ENCODE measurements at places on chromosomes 3 and 15.
A peak's percentile ranks its signal among the peaks of the same experiment; 100 is the strongest.

DNA sequence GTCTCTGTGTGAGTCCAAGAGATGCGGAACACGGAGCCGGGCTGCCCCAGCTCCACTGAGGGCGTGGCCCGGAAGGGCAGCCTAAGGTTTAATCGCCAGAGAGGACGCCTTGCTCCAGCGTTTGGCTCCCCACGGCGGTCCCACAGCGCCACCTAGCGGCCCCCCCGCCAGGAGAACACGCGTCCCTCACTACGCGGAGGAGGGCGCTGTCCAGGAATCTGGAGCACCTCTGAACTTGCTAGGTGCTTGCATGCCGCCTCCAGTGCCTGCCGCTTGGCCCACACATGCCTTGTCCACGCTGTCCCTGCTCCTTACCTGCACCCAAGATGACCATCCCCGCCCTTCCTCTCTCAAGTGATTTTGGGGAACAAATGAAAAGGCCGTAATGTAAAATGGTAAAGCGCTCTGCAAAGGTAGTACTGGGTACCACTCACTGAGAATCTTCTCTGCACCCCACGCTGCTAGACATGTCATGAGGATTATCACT lies 14.4 kb upstream of the MRPS22 start:
- peak; percentile 72 for DNase-seq

DNA sequence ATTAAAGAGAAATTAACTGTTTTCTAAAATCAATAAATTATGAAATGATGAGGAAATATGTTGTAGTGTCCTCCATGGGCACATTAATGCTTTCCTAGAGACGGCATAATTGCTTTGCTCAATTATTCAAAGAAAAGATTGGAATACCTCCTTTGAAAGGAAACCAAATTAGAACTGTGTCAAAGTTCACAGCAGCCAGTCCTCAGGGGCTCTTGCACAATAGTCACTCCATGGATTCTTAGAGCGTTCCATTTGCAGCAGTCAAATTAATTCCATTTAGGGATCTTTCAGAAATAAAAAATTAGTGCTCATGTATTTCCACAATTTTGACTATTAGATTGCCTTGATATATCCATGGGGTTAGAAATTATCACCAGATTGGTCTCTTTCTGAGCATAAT lies 841.6 kb upstream of the DPPA4 start:
- no peak for DNase-seq

GRCh38 chr3:1088503-1088902 lies 4.3 kb upstream of the CNTN6 start:
- no peak for DNase-seq

DNA sequence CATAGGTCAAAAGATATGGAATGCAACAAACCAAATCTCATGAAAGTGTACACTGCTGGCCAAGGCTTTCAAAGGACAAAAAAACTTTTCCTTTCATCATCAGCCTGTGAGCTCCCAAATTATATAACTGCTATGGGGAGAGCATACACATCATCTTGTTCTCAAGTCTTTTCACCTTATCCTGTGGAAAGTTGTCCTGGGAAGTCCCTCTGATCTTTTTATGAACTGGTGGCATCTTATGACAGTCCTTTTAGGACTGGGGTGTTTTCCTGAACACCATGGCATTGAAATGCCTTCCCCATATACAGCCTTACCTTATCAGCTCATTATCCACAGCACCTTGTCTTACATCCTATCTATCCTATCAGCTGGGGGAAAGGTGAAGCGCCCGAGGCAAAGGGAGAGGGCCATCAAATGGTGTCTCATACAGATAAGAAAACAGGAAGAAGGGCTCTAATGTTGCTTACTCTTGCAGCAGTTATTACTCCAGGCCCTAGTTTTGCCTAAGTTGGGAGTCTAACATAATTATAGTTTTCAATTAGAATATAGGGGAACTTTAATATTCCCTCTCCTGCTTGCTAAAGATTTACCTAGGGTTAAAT lies 61.5 kb upstream of the GOLIM4 start:
- DNase-seq = no peak

GRCh38 chr3:192685801-192686200 lies 41.5 kb downstream of the FGF12 start:
- no peak for DNase-seq

- no peak for DNase-seq
These were observed 65.0 kb downstream of the SMARCC1 start for GRCh38 chr3:47716656-47717055.

DNA sequence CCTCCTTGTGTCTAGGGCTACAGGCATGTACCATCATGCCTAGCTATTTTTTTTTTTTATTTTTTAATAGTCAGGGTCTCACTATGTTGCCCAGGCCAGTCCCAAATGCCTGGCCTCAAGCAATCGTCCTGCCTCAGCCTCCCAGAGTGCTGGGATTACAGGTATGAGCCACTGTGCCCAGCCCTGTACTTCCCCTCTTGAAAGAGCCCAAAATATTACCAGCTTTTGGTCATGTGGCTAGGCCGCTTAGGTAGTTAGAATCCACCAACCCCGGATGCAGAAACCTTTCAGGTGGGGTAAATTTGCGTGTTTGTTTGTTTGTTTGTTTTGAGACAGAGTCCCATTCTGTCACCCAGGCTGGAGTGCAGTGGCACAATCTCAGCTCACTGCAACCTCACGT lies 132.8 kb upstream of the C2CD4B start:
- DNase-seq = no peak

- no peak for DNase-seq
These were observed 62.8 kb upstream of the UTS2B start for GRCh38 chr3:191393146-191393545.

- DNase-seq = no peak
These were observed 6.7 kb downstream of the BCL2L10 start for GRCh38 chr15:52105846-52106245.

- DNase-seq = no peak
These were observed 15.5 kb upstream of the LRRN1 start for GRCh38 chr3:3783696-3784095.

DNA sequence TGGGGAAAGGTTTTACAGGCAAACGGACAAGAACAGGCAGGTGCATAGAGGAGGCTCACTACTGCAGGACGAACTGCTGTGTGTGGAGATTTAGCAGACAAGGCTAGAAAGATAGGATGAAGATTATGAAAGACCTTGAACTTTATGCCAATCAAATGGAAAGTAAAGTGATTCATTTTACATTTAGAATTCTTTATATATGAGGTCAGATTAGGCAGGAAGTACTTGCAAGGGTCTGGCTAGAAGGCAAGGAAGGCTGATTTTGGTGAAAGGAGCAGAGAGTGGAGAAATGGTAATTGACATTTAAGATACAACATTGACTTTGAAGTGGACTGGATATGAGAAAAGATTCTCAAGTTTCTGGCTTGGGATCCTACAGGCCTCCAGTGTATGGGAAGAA lies 33.6 kb downstream of the PLSCR4 start:
- DNase-seq = peak; percentile 29

- DNase-seq = no peak
These were observed 27.4 kb downstream of the RPLP1 start for GRCh38 chr15:69479971-69480370.

GRCh38 chr3:184156522-184156955 lies 1.4 kb downstream of the DVL3 start:
- peak; percentile 72 for DNase-seq

DNA sequence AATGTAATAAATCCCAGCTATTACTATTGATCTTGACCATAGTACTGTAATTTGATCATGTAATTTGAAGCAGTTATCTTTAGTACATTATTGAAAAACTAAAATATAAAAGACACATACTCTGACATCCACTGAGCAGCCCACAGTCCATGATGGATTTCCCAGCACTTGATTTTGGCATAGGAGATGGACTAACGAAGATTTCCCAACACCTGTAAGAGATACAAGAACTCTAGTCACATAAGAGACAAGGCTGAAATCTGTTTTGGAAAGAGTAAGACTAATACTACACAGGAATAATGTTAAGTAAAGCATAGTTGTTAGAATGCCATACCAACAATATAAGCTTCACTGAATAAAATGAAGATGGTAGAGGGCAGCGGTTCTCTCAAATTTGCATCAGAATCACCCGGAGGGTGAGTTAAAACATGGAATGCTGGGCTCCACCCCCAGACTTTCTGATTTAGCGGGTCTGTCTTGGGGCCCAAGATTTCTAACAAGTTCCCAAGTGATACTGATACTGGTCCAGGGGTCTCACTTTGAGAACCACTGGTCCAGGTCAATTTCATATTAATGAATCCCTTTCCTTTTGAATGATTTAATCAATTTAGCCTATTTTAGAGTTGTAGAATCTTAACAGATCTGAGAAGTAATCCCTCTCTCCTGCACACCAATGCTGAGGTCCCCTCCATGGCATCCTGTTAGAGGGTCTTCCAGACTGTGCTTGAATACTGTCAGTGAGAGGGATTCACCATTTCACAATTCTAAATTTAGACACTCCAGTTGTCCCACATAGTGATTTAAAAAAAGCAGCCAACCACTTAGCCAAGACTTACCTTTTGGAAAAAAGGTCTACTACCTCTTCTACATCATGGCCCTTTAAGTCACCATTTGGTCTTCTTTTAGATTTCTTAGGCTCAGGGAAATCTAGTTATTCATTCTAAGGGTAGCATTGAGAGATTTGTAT lies 11.5 kb downstream of the RABL3 start:
- no peak for DNase-seq

- peak; percentile 73 for DNase-seq
These were observed 52.2 kb downstream of the FBLN2 start for GRCh38 chr3:13600950-13601691.

- DNase-seq = no peak
These were observed 154.5 kb upstream of the SUCLG2 start for GRCh38 chr3:67808906-67809305.

DNA sequence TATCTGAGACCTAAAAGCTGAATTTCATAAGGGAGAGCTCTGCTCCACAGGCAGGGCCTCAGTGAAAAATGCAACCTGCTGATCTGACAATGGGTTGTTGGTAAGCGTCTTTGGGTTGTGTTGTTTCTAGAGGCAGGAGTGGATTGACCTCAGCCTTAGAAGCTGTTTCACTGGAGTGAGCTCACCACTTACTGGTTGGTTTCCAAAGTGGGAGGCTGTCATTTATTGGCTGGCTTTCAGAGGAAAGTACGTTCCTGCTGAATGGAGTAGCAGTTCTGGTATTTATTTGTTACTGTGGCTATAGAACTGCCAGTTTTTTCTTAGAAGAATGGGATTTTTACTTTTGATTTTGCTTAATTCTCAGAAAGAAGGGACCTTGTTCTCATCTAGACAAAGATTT lies 29.3 kb upstream of the COL6A5 start:
- peak; percentile 16 for DNase-seq

DNA sequence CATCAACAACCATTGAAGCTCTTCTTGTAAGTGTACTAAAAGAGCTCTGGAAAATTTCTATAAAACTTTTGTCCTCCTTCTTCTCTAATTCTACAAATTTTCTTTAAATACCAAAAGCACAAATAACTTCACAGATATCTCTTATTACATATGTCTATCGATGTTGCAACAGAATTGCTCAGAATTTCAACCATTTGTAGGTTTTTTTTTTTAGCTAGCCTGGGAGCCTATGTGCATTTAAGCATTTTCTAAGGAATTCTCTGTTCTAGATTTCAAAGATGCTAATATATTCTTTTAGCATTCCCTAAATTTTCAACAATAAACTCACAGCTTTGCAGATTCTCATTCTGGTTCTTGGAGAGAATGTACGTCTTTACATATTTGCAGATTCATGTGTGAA lies 774.3 kb upstream of the NR2F2 start:
- peak; percentile 55 for DNase-seq

GRCh38 chr3:7333125-7333524 lies 472.2 kb downstream of the GRM7 start:
- no peak for DNase-seq

- peak; percentile 33 for DNase-seq
These were observed 51.1 kb downstream of the CHST2 start for GRCh38 chr3:143170676-143171075.

DNA sequence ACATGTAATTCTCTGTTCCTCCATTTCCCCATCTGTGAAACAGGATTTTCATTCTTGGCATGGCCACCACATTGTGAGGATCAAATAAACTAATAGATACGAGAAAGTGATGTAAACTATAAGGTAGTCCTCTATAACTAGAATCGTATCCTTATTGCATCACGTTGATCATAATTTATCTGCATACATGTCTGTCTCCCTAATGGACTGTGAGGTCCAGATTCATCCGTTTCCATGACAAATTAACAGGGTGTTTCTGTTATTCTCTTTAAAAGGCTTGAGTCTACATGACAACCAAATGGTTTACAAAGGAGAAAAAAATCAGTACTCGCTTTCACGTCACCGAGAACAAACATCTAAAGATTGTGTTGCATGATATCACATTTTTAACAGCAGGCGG lies 53.0 kb downstream of the SST start:
- no peak for DNase-seq

DNA sequence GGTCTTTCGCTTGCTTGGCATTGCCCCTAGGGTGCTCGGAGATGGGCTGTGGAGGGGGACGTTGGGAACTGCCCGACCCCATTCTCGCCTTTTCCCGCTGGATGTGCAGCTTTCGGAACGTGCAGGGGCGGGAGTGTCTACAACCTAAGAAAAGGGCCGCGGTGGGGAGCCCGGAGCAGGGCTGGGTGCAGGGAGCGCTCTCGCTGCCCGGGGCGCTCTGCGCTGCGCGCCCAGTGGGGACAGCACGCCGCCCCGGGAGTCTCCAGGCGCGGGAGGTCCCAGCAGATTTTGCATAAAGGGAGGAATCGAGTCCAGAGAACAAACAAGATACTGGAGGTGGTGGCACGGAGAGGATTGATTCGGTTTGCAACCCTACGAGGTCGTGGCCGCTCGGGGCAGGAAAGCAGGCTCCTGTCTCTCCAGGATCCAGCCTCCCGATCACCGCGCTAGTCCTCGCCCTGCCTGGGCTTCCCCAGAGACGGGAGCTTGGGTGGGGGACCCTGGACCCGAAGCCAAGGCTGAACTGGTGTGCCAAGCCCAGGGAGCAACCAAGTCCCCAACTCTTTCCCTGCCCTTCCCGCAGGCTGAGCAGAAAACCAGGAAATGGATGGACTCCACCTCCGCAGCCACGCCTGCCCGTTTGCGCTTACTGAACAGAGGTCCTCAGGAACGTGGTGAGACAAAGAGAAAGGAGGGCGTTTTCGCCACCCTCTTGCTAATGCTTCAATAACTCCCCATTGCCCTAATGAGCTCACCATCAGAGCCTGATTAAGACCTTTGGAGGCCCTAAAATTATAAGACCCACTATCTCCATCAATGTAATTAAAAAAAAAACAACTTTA lies 59.7 kb downstream of the NOX5 start:
- DNase-seq = peak; percentile 68

Measured in fibroblast of skin of right biceps (primary cell).